BJ (cell line): ENCODE measurements at places on chromosomes 12 and 14.
A peak's percentile ranks its signal among the peaks of the same experiment; 100 is the strongest.

DNA sequence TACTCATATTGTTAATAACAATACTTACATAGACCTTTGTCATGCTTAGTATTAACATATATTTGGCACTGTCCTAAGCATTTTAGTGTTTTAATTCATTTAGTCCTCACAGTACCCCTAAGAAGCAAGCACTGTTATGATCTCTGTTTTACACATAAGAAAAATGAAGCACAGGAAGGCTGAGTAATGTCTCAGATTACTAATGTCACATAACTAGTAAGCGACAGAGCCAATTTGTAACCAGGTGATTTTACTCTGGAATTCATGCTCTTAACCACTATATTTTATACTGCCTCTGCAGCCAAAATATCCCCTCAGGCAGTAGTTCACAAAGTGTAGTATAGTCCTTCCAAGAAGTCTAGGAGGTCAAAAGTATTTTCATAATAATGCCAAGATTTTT lies 20.3 kb downstream of the TMEM253 start:
- no peak for DNase-seq

DNA sequence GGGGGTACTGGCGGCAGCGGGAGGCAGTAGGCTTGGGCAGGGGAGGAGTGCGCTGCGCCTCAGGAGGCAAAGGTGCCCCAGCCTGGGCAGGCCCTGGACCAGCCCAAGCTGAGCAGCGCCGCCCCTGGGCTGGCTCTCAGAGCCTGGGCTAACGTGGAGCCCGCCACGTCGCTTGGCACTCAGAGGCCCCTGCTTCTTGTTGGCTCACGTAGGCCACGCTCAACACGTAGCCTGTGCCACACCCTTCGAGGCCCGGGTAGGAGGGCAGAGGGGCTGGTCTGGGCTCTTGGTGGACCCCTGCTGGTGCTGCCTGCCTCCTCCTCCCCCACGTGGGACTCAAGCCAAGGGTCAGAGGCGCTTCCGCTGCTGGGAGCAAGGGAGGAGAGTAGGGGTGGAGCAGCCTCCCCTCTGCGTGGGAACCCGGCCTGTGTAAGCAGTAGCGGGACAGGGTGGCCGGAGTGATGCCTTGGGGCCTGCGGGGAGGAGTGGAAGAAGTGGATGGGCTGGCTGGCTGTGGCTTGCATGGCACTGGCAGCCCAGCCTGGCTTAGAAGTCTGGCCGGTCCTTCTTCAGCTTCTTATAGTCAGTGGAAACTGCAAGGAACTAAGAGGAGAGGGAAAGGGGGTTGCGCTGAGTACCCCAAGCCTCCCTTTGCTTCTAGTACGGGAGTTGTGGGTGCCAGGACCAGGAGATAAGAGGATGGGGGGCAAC lies 5.7 kb downstream of the SHMT2 start:
- no peak for DNase-seq

DNA sequence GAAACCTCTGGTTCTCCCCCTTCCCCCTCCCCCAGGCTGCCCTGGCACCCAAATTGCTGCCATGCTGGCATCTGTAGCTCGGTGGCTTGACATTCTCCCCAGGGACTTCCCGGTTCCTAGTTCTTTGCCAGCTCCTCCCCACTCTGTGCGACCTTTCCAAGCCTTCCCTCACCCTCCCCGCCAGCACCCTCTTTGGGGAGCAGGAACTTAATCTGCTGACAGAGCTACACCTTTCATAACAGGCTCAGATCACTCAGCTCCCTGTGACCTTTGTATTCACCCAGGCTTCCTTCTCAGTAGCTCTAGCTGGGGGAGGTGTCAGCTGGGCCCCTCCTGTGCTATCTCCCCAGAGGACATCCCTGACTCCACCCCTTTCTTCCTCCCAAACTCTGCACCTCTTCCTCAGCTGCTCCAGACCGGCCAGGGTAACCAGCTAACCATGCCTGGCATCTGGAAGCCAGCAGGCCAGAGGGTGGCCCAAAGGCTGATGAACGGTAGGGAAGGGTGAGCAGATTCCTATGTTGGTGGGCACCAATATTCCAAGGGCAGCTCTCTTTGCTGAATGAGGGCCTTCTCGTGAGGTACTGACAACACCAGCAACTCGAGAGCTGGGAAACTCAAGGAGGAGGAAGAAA lies 1.8 kb upstream of the COX14 start:
- no peak for DNase-seq

DNA sequence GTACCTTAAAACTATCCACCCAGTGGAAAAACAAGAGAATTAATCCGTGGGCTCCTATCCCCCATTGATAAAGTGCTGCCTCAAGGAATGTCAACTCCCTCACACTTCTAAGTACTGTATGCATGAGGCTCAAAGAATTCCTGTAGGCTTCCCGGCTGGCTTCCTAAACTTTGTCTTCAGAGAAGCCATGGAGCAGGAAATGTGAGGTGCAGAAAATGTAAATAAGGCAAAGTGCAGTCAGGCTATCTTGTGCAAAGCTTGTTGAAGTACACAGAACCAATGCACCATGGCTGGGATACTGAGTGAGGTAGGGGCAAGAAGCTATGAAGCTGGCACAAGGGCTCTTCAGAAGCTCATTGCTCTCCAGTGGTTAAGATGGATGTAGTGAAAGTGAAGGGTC lies 611.0 kb downstream of the FSCB start:
- no peak for DNase-seq

GRCh38 chr12:27966870-27967269 lies 5.7 kb downstream of the PTHLH start:
- peak; percentile 79 for DNase-seq

GRCh38 chr12:99066726-99067125 lies 421.6 kb downstream of the APAF1 start:
- no peak for DNase-seq

GRCh38 chr12:111354511-111354910 lies 14.4 kb downstream of the PHETA1 start:
- DNase-seq = no peak

GRCh38 chr14:70036665-70037064 lies 152.1 kb downstream of the SLC8A3 start:
- no peak for DNase-seq

GRCh38 chr12:103399986-103400385 lies 95.8 kb downstream of the C12orf42 start:
- no peak for DNase-seq

DNA sequence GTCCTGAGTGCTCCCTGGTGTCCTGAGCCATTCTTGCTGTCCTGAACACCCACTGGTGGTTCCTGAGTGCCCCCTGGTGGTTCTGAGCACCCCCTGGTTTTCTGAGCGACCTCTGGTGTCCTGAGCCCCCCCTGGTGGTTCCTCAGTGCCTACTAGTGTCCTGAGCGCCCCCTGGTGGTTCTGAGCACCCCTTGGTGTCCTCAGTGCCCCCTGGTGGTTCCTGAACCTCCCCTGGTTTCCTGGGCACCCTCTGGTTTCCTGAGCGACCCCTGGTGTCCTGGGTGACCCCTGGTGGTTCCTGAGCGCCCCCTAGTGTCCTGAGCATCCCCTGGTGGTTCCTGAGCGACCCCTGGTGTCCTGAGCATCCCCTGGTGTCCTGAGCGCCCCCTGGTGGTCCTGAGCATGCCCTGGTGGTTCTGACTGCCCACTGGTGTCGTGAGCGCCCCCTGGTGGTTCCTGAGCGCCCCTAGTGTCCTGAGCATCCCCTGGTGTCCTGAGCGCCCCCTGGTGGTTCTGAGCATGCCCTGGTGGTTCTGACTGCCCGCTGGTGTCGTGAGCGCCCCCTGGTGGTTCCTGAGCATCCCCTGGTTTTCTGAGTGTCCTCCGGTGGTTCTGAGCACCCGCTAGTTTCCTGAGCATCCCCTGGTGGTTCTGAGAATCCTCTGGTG lies 473.1 kb downstream of the TMEM121 start:
- no peak for DNase-seq

DNA sequence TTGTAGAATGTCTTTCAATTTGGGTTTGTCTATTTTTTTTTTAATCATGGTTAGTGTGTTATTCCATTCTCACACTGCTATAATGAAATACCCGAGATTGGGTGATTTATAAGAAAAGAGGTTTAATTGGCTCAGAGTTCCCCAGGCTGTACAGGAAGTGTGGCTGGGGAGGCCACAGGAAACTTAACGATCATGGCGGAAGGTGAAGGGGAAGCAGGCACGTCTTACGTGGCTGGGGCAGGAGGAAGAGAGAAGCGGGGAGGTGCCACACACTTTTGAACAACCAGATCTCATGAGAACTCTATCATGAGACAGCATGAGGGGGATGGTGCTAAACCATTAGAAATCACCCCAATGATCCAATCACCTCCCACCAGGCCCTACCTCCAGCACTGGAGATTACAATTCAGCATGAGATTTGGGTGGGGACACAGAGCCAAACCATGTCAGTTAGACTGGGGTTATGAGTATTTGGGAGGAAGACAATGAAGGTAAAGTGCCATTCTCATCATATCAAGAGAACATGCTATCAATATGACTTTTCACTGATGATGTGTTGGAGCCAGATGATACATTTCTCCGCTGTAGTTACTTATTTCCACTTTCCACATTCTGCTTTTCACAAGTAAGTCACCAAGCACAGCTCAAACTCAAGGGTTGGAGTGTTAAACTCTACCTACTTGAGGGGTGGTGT lies 45.8 kb downstream of the AP5M1 start:
- DNase-seq = no peak

- DNase-seq = no peak
These were observed 164.5 kb upstream of the DYRK2 start for GRCh38 chr12:67483871-67484554.

DNA sequence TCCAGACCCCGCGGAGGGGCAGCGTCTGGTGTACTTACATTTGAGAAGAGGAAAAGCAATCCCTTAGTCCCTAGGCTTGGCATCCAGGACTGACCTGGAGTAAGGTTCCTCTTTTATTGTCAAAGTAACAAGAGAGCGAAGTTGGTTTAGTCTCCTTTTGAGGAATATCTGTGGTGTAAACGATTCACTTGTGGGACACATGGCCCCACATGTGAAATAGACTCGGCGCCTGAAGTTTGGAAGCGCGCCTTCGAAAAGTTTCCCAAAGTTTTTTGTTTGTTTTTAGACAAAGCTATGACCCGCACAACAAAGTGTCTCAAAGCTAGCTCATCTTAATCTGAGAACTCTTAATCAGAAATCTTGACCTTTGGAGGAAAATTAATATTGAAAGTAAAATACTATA lies 744 bp downstream of the STYX start:
- DNase-seq = no peak

DNA sequence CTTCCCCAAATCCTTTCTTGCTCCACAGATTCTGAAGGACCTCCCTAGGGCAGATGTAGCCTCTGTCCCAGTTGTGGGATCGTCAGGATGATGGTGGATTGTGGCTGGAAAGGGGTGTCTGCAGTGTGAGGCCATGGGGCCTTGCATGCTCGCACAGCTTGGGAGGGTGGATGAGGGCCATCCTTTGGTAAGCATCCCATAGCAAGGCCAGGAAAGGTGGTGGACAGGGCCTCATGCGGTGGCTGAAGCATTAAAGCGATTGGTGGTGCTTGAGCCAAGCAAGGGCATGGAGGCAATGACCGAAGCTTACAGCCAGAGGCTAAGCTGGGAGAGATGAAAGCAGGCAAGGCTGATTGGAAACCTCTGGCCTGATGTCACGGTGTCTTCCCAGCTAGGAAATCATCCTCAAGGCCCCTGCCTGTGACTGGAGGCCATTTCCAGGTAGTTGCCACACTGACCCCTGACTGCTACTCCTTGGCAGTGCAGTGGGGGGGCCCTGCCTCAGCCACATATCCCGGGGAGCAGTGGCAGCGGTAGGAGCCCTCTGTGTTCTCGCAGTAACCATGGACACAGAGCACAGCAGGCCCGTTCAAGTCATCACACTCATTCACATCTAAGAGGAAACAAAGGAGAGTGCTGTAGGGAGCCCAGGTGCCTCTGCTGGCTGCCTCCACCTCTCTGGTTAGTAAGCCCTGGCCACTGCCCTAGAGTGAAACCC lies 7.0 kb downstream of the ISCA2 start:
- DNase-seq = no peak

DNA sequence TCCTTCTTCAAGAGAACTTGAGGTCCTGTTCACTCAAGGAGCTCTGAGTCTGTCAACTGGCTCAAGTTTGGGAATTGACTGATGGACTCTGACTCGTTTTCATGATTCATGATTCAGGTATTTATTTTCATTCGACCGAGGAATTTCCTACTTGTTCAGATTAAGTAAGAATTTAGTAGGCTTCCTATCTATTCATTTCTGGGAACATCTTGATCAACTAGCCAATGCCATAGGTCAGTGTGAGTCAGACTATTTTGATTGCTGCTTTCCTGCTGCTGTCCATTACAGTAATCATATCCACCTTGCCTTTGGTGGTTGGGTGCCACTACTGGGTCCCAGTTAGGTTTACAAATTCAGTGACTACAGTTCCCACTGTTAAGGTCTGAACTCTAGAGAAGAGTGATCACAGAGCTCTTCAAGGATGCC lies 6.1 kb downstream of the FAM186A start:
- DNase-seq = peak; percentile 89

DNA sequence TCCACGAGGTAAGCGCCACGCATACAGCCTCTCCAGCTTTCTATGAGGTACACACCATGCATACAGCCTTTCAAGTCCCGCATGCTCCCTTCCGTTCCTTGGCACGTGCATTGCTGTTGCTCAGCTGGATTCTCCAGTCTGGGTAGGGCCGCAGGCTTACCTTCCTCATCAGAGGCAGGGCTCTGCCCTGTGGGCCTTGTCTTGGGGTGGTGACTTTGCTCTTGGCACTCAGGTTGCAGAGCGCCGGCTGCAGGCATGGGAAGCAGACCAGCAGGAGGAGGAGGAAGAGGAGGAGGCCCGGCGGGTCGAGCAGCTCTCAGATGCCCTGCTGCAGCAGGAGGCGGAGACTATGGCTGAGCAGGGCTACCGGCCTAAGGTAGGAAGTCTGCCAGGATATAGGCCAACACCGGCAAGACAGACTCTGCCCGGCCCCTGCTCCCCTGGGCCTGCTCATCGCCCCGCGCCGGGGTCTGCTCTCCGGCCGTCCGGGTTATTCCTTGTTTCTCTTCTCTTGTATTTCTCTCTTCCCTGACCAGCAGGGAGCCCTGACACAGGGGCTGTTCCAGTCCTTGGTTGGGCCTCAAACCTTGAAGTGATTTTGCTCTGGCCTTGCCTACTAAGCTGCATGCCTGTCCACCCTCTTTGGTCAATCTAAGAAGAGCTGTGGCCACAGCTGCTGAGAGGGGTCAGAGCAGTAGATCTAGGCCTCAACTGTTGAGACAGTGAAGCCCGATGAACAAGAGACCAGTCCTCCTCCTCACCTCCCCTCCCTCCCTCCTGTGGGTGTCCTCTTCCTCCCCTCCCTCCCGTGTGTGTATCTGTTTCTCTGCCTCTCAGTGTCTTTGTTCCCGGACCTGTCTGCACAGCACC lies 15.3 kb downstream of the TCHP start:
- no peak for DNase-seq
